Stimulated activated CD8-positive, alpha-beta memory T cell treated with anti-CD3 and anti-CD28 coated beads, Interleukin-4, amount 100 ng/mL, for 1 hour (primary cell): ENCODE measurements at places on chromosomes 4 and X.

- no peak for DNase-seq
Observed at GRCh38 chrX:48919947-48920717, 1.3 kb upstream of the PIM2 start.

DNA sequence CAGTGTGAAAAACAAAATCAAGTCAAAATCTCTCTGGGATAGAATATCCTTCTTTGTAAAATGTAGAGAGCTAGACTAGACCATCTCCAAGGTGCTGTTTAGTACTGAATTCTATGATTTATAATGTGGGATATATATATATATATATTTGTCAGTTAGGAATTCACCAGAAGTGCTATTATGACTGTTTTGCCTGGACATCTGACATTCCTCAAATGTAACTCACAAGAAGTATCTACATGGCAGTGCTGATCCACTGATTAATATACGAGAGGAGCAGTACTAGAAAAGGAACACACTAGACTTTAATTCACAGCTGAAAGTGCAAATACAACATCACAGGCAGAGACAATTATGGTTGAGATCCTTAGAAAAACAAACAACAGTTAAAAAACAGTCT lies 208.9 kb downstream of the GBA3 start:
- DNase-seq = no peak

DNA sequence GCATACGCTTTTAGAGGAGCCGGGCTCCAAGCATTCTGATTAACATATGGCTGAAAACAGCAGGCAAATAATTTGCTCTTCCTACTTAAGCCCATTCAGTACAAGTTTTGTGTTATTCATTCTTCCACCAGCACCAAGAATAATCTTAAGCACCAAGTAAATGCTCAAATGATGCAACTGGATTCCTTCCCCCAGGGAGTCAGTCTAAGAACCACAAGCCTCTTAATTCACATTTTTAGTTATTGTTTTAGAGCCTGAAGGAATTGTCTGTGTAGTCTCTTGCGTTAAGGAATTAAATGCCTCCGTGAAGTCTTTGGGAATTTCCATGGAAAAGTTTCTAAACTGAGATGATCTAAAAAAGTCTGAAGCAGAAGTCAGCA lies 61.5 kb upstream of the MAGEB2 start:
- no peak for DNase-seq

- no peak for DNase-seq
Observed at GRCh38 chr4:26729027-26729426, 131.6 kb upstream of the STIM2 start.

- no peak for DNase-seq
Observed at GRCh38 chr4:26020083-26020668, 106.2 kb downstream of the SMIM20 start.

DNA sequence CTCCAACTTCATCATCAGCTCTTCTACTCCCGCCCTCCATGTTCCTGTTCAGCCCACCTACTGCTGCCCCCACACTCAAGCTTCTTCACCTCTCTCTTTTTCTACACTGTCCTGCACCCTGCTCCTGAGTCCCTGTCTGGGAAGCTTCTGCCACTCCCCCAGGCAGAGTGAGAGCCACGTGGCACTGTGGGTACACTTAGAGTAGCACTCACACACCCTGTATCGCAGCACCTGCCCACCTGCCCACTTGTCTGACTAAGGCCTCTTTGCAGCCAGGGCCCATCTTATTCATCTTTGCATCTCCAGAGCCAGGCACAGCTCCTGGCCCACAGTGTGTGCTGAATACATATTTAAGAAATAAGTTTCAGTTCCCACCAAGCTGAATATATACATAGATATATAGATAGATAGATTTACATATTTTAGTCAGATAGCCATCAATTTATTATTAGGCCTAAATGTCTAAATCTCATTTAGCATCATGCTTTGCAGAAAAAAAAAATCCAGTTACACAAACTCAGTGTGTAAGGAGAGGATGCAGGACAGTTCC lies 24.9 kb downstream of the CCDC149 start:
- DNase-seq = no peak

DNA sequence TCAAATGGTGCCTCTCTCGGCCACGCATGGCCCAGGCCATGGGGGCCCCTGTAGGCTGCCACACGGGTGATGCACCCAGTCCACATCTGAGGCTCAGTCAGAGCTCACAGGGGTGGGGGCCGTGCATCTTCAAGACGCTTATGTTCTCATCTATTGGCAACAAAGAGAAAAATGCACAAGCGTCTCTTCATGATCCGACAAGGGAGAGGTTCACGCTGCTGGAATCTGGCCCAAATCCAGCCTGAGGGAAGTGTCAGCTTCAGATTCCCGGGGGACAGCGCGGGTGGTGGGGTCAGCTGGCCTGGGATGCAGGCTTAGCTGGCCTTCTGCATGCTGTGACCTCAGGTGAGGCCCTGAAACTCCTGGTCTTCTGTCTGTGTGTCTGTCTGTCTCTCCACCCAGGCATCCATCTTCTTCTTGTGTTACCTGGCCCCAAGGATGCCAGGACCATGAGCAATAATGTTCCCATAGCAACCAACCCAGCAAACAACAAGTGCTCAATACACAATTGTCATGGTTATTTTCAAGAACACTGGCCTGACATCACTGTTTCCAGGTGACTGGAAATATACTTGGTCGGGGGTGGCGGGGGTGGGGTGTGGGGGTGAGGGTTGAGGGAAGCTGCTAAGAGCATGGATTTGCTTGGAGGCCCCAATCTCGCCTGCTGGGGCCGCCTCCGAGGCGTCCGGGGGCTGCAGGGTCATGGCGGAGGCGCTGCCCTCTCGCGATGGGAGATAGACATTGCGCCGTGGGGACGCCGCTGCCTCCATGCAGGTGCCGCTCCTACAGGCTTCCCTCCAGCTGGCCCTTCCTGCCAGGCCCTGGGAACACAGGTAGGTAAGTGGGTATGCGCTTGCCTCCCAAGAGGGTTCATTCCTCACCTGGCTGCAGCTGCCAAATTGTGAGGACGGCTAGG lies 48.3 kb downstream of the ABLIM2 start:
- no peak for DNase-seq

GRCh38 chrX:18151649-18152048 lies 69.0 kb downstream of the BEND2 start:
- no peak for DNase-seq

GRCh38 chr4:113884655-113885054 lies 94.8 kb downstream of the ARSJ start:
- DNase-seq = no peak

- no peak for DNase-seq
Observed at GRCh38 chr4:76626686-76627465, 191.8 kb downstream of the SHROOM3 start.

DNA sequence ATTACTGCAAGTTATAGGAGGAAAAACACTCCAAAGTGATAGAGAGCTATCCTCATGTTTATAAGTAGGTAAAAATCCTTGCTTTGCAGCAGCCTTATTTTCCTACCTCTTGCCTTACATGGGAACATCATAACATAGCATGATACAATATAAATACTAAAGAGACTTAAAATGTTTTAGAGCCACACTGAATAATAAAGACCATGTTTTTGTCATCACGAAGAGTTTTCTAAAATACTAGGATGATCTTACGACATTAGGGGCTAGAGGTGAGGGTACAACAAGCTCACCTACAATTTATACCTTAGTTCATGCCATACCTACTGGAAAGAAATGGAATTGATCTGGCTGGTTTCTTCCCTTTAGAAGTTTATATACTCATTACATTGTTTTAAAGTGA lies 184.8 kb downstream of the FBXW7 start:
- no peak for DNase-seq

GRCh38 chrX:67563469-67564448 lies 19.9 kb downstream of the AR start:
- DNase-seq = no peak

GRCh38 chr4:37188100-37188499 lies 56.4 kb upstream of the NWD2 start:
- DNase-seq = no peak

DNA sequence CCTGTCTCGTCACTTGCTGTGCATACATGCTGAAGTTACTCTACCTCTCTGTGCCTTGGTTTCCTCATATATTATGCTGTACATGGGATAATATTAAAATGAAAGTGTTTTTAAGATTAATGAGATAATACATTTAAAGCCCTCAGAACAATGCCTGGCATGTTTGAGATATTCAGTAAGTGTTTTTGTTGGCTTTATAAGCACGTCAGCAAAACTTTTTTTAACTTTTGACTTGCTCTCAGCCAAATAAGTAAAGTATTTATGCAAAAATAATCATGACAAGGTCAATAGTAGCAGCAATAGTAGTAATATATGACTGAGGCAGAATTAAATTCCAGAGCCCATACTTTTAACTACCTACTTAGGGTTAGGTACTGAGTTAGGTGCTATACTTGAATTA lies 29.2 kb downstream of the LIMCH1 start:
- no peak for DNase-seq

- DNase-seq = no peak
Observed at GRCh38 chr4:9808077-9808476, 26.6 kb downstream of the DRD5 start.

GRCh38 chrX:32116047-32116446 lies 1044.2 kb upstream of the FTHL17 start:
- no peak for DNase-seq

DNA sequence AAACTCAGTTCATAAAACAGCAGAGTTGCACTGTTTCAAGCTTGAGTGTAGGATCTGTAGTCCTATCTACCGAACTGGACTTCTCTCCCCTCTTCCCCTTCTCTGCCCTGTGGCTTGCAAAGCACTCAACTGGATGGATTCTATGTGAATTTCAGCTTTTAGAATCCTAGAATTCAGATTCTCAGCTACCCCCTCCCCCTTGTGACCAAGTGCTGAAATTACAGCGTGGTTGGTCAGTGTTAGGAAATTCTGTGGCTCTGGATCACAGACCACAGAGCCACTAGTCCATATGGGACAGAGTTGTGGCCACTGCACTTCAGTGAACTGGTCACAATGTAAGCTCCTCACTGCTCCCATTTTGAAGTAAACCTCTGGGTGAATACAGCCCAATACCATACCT lies 64.6 kb upstream of the TRPC5 start:
- no peak for DNase-seq

DNA sequence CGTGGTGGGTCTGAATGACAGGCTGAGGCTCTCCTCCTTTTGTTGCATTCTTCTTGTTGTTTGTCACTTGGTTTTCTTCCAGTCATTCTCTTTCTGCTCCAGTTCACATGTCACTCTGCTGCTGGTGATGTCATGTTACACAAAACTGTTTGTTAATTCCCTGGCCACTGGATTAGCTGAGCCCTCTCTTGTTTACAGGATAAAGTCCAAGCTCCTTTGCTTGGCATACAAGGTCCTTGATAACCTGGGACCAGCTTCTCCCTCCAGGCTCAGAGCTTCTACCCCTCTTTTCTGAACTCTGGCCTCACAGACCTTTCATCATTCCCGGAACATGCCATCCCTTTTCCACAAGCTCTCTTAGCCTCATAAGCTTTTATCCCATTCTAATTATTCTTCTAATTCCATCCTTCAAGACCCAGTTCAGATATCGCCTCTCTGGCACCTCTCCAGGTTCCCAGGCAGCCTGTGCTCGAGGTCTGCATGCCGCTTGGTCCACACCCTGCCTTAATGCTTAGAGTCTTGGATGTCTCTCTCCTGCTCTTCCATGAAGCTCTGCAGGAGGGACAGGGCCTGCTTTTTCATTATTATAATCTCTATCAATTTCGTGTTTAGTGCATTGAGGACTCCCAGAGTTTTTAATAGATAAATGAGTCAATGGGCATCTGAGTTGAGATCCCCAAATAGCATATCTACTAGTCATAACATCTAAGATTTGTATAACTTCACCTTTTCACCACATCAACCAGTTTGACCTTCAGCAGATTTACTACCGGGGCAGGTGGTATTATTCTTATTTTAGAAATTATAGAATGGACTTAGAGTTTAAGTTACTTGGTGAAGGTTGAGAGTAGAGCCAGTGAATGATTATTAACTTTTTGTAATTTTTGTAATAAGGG lies 98.7 kb downstream of the TMEM131L start:
- no peak for DNase-seq

DNA sequence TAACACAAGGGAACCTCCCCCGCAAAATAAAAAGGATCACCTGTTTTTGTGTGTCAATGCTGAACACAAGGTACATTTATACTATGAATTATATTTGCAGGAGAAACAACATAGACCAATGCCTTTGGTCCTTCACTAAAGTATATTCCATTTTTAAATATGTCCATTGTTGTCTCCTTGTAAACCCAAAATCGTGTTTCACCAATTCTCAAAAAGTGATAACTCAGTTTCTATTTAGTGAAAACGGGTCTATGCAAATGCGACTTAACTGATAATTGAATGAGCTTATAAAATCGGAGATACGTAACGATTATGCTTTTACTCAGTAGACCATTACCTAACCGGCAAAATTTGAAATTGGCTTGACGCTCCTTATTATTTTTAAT lies 2.1 kb downstream of the BRWD3 start:
- DNase-seq = no peak

DNA sequence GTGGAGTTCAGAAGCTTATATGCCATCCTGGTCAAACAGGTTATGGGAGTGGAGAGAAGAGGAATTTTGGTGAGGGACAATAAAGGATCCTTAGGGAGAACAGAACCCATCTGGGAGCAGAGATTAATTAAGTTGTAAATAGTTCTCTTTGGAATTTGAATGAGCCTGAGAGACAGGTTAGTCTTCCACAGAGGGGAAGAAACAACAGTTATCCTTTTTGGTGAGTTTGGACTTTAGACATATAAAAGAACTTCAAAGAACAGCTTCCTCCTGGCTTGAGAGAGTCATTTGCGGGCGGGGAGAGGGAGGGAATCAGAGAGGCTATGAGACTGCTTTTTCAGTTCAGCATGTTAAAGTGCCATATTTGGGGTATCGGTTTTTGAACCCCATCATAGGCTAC lies 793.3 kb upstream of the MAGEB2 start:
- DNase-seq = no peak

DNA sequence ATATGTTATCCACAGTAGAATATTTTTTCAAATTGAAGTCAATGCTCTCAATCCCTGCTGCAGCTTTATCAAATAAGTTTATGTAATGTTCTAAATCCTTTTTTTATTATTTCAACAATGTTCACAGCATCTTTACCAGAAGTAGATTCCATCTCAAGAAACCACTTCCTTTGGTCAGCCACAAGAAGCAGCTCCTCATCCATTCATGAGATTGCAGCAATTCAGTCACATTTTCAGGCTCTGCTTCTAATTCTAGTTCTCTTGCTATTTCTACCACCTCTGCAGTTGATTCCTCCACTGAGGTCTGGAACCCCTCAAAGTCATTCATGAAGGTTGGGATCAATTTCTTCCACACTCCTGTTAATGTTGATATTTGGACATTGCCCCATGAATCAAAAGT lies 2301.3 kb upstream of the TENM3 start:
- DNase-seq = no peak

DNA sequence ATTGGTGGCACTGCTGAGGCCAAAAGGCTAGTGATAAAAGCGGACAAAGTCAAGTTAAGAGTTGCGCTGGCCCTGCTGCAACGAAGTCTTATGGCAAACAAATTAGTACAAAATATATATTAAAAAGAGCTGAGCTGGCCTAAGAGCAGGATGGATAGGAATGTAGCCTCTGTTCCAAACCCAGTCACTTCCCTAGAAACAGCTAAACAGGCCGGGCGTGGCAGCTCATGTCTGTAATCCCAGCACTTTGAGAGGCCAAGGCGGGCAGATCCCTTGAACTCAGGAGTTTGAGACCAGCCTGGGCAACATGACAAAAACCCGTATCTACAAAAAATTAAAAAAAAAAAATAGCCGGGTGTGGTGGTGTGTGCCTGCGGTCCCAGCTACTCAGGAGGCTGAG lies 32.4 kb upstream of the UGDH start:
- DNase-seq = no peak

- no peak for DNase-seq
Observed at GRCh38 chrX:11409957-11410356, 116.7 kb downstream of the AMELX start.

- DNase-seq = no peak
Observed at GRCh38 chr4:7647186-7647585, 212.5 kb upstream of the PSAPL1 start.
